ENCODE measurements at places on chromosomes 12 and 14.
A peak's percentile ranks its signal among the peaks of the same experiment; 100 is the strongest.

DNA sequence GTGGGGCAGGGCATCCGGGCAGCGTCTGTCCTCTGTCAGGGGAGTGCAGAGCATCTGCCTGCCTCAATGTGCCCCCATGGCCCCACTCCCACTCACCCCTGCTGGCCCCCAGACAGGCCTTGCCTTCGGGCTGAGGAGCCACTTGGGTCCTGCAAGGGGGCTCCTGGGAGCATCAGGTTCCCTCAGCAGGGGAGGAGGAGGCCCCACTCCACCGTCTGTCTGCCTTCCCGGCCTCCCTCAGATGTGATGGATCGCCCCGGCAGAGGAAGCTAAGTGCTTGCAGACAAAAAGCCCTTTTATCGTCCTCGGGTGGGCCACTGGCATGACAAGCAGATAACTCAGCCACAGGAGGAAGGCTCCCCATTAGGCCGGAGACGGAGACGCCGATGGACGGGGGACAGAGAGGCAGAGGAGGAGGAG, 35.1 kb downstream of the NCOR2 start:
- DNase-seq, result no peak

- peak; percentile 69 for DNase-seq
Observed at GRCh38 chr14:34665785-34666435, 36.0 kb upstream of the SNX6 start.

DNA sequence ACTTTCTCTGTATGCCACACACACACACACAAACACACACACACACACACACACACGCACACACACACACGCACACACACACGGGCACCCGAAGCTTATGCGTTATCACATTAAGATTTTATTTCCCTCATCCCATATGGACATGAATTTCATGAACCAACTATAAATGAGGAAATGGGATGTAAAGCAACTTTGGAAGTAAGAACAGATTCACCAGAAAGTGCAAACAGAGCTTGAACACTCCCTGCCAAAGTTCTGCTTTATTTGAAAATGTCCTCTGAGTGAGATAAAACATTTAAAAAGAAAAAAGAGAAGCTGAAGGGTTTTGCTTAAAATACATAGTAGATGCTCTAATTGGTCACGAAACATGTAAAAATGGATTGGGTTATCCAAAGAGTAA, 90.4 kb upstream of the OTX2 start:
- no peak for DNase-seq

GRCh38 chr14:23938823-23939222, 14.7 kb upstream of the DHRS4 start:
- no peak for DNase-seq

- no peak for DNase-seq
Observed at GRCh38 chr12:73935817-73936216, 601.8 kb upstream of the ATXN7L3B start.

DNA sequence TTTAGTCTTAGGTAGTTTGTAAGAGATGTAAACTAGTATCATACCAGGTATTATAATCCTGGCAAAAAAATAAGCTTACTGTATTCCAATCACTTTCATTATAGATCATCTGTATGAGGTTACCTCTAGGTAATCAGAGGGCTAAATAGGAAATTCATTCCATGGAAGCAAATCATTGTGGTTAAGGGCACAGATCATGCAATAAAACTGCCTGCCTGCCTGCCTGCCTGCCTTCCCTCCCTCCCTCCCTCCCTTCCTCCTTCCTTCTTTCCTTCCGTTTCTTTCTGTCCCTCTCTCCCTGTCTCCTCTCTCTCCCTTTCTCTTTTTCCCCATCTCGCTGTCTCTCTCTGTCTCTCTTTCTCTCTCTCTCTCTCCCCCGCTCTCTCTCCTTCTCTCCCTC, 3.2 kb upstream of the CLEC9A start:
- DNase-seq, result no peak

All from GM04504 (cell line).